ENCODE measurements at places on chromosomes 11 and 22.

GRCh38 chr22:40055143-40055883, 60.6 kb downstream of the FAM83F start:
- no peak overlapping the region for H3K4me3 ChIP-seq
- H3K27ac ChIP-seq, result no peak overlapping the region
- DNase-seq, result no peak
- H3K27me3 ChIP-seq, result no peaks in the 10 kb centered on the region
- H3K4me1 ChIP-seq, result peaks cover 23% of the 10 kb centered on the region

- no peaks in the 10 kb centered on the region for H3K4me1 ChIP-seq
- DNase-seq, result no peak
- no peaks in the 10 kb centered on the region for H3K36me3 ChIP-seq
- H3K4me3 ChIP-seq, result no peak overlapping the region
- no peaks in the 10 kb centered on the region for H3K27me3 ChIP-seq
These were observed 1484.5 kb upstream of the TENM4 start for GRCh38 chr11:80925321-80925720.

- H3K27ac ChIP-seq, result no peak overlapping the region
- DNase-seq, result no peak
- H3K4me1 ChIP-seq, result peaks cover 7% of the 10 kb centered on the region
- no peaks in the 10 kb centered on the region for H3K27me3 ChIP-seq
These were observed 70.6 kb upstream of the ATXN10 start for GRCh38 chr22:45600790-45601730.

- DNase-seq, result no peak
- peaks cover 1% of the 10 kb centered on the region for H3K27me3 ChIP-seq
- H3K4me3 ChIP-seq, result peak overlapping the region; percentile 89
- peak overlapping the region; percentile 85 for H3K27ac ChIP-seq
These were observed 94.4 kb downstream of the SCN3B start for GRCh38 chr11:123560006-123560405.

DNA sequence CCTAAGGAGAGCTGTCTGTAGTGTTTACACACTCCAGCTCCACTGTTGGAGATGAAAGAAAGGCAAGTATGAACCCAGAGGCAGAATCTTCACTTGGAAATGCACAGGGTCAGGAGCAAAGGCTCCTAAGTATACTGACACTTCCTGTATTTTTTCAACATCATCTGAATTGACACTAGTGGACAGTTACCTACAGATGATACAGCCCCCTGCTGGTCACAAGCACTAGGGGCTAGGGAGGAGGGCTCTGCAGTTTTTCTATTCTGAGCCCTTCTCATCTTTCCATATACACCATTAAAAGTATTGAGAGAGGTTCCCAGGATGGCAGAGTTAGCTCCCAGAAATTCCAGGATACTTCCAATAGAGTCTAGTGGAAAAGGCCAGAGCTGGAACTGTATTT, 290.3 kb upstream of the API5 start:
- no peak overlapping the region for H3K4me3 ChIP-seq
- no peaks in the 10 kb centered on the region for H3K36me3 ChIP-seq
- peaks cover 13% of the 10 kb centered on the region for H3K4me1 ChIP-seq
- DNase-seq, result no peak
- no peak overlapping the region for H3K27ac ChIP-seq

GRCh38 chr11:109209572-109209971, 212.4 kb upstream of the C11orf87 start:
- no peak overlapping the region for H3K27ac ChIP-seq
- H3K4me1 ChIP-seq, result no peaks in the 10 kb centered on the region
- no peak for DNase-seq
- peaks cover 3% of the 10 kb centered on the region for H3K27me3 ChIP-seq
- H3K4me3 ChIP-seq, result no peak overlapping the region

GRCh38 chr11:72553706-72554105, 119.4 kb upstream of the CLPB start:
- H3K27ac ChIP-seq, result no peak overlapping the region
- no peaks in the 10 kb centered on the region for H3K4me1 ChIP-seq
- H3K27me3 ChIP-seq, result peaks cover 17% of the 10 kb centered on the region
- no peak overlapping the region for H3K4me3 ChIP-seq

GRCh38 chr11:88174709-88175568, at the start of gene RAB38:
Gene RAB38 (minus strand): TSS chr11:88175443. CDS start chr11:88175384, 59 bp downstream.
- H3K36me3 ChIP-seq, result peaks cover 3% of the 10 kb centered on the region
- peaks cover 4% of the 10 kb centered on the region for H3K27me3 ChIP-seq
- H3K27ac ChIP-seq, result peak within 1 kb of the TSS; percentile 87
- peaks cover 14% of the 10 kb centered on the region for H3K4me1 ChIP-seq
- peak within 1 kb of the TSS; percentile 92 for H3K4me3 ChIP-seq

- H3K36me3 ChIP-seq, result no peaks in the 10 kb centered on the region
- H3K27me3 ChIP-seq, result peaks cover 15% of the 10 kb centered on the region
- H3K4me3 ChIP-seq, result no peak overlapping the region
- DNase-seq, result no peak
These were observed 23.9 kb downstream of the MYO7A start for GRCh38 chr11:77151804-77152509.

- no peaks in the 10 kb centered on the region for H3K4me1 ChIP-seq
- H3K27ac ChIP-seq, result no peak overlapping the region
- no peaks in the 10 kb centered on the region for H3K36me3 ChIP-seq
- no peak for DNase-seq
- H3K4me3 ChIP-seq, result no peak overlapping the region
- no peaks in the 10 kb centered on the region for H3K27me3 ChIP-seq
These were observed 16.8 kb upstream of the RGL4 start for GRCh38 chr22:23673826-23674690.

DNA sequence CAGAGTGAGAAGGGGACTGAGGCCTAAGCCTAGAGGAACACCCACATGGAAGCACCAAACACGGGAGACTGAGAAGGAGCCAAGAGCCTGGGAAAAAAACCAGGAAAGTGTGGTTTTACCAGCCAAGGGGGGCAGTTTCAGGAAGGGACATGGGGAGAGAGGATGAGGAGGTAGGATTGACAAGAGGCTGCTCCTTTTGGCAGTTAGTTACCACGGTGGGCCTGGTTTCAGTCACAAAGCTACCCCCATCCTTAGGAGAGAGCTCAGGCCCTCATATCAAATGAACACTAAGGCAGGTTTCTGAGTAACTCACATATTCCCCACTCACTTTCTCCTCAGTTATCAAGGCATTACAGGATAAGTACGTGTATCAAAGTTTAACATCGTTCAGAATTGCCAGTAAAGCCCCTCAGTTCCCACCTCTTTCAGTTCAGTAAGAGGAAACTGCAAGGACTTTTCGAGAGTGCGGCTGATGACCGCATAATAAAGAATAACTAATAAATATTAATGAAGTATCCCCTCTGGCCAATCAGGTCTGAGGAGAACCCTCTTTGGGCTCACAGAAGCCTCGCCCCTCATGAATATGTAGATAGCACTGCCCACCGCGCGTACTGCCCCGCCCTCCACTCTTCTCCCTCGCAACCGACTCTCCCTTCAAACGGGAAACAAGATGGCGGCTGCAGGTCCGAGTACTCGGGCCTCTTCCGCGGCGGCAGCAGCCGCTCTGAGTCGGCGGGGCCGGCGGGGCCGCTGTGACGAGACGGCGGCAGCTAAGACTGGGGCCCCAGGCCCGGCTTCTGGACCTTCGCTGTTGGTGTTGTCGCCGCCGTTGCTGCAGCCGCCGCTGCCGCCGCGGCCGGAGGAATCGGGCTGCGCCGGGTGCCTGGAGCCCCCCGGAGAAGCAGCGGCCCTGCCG, at the start of gene RNF169:
TSS of gene RNF169 (plus strand) at position 639 of the 916 bp plus-strand sequence. CDS start at position 671, 32 bp downstream.
- DNase-seq, result peak; percentile 89
- H3K27me3 ChIP-seq, result peaks cover 4% of the 10 kb centered on the region
- H3K4me1 ChIP-seq, result peaks cover 30% of the 10 kb centered on the region
- peaks cover 13% of the 10 kb centered on the region for H3K36me3 ChIP-seq
- H3K27ac ChIP-seq, result peak within 1 kb of the TSS; percentile 91

- no peak overlapping the region for H3K4me3 ChIP-seq
- no peak overlapping the region for H3K27ac ChIP-seq
- DNase-seq, result no peak
- no peaks in the 10 kb centered on the region for H3K36me3 ChIP-seq
These were observed 157.7 kb downstream of the ADAMTS15 start for GRCh38 chr11:130606178-130606577.

DNA sequence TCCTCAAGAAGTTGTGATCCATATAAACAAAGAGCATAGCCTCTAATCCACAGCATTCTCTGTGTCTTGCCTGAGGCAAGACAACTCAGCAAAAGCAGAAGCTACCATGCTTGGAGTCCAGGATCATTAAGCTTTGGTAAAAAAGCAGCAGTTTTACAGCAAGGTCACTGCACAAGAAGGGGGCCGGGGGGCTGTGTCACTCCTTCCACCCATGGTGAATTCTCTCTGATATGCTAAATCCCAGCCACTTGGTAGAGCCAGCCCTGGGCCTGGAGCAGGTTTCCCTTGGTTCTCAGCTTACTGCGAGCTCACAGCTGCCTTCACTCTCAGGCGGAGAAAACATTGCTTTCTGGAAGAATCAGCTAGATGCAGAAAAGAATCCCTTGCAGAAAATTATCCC, 144.7 kb downstream of the TENM4 start:
- H3K27ac ChIP-seq, result no peak overlapping the region
- H3K36me3 ChIP-seq, result no peaks in the 10 kb centered on the region
- H3K4me3 ChIP-seq, result no peak overlapping the region

DNA sequence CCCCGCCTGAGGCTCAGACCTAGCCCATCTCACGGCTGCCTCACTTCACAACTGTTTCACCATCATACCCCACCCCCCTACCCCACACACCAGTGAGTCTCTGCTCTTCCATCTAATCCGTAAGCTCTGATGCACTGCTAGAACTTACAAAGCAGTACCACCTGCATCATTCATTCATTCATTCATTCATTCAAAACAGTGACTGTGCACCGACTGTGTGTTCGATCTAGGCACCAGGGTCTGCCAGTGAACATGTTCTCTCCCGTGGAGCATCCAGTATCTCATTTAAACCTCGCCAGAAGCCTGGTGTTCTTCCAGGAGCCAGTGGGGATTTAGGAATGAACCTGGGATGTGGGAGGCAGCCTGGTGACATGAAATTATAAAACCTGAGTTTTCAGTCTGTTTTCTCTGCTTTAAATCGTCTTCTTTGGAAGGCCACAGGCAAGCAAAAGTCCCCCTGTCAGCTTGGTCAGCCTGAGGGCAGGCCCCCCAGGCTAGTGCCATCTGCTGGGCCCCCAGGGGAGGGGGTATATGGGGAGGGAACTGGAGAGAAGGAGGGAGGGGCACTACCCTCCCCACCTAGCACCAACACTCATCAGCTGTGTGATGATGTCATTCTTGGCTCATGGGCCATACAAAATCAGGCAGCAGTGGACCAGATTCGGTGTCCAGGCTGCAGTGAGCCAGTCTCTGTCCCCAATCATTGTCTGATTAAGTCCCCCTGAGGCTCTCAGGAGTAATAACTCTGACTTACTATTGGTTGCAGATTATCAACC, 18.4 kb downstream of the TMPRSS6 start:
- no peak overlapping the region for H3K4me3 ChIP-seq
- DNase-seq, result no peak
- no peak overlapping the region for H3K27ac ChIP-seq
- peaks cover 7% of the 10 kb centered on the region for H3K4me1 ChIP-seq
- no peaks in the 10 kb centered on the region for H3K36me3 ChIP-seq
- H3K27me3 ChIP-seq, result peaks cover 19% of the 10 kb centered on the region
